Fibroblast of upper back skin (primary cell): ENCODE measurements at places on chromosomes 5 and 9.

DNA sequence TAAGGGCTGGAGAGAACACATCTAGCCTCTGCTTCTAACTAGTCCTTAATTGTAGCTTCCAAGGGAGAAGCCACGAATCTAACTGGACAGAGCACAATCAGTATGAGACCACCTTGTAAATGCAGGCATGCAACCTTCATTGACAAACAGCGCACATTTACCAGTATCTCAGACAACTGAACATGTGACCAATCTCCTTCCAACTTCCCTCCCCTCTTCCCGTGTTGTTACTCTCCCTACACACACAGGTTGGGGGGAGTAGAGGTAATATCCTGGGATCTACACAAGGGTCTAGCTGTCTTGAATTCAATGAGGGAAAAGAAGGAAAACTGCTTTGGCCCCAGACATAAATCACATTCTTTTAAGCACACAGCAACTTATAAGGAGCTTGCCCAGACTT, 77.6 kb downstream of the LIFR start:
- DNase-seq: no peak

GRCh38 chr5:30438785-30439184, 754.7 kb upstream of the CDH6 start:
- DNase-seq: no peak

DNA sequence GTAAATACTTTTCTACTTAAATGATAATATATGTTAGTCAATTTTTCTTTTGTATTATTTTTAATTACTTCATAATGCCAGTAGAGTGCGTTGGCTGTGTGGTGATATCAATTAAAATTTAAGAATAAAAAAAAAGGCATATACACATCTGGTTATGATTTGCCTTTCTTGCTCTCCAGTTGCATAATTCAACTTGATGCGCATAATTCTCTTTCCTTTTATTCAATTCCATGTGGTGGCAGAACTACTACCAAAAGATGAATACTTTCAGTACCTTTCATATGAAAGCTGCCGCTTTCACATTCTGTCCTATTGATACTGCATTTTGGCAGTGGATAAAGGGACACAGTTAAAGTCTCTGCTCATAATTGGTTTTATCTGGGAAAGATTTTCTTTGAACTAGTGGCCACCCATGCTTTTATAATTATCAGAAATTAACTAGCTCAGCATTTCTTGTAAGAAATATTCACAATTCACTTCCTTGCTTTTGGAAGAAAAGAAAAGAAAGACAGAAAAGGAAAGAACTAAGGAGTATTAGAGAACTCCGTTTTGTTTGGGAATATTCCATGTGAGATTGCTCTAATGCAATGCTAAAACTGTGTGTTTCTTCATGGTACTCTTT, 12.3 kb upstream of the ADGRV1 start:
- DNase-seq: peak; percentile 44

- no peak for DNase-seq
Measured at GRCh38 chr5:95803271-95804148, 19.0 kb downstream of the GLRX start.

- no peak for DNase-seq
Measured at GRCh38 chr9:90842996-90843395, 41.4 kb downstream of the SYK start.

DNA sequence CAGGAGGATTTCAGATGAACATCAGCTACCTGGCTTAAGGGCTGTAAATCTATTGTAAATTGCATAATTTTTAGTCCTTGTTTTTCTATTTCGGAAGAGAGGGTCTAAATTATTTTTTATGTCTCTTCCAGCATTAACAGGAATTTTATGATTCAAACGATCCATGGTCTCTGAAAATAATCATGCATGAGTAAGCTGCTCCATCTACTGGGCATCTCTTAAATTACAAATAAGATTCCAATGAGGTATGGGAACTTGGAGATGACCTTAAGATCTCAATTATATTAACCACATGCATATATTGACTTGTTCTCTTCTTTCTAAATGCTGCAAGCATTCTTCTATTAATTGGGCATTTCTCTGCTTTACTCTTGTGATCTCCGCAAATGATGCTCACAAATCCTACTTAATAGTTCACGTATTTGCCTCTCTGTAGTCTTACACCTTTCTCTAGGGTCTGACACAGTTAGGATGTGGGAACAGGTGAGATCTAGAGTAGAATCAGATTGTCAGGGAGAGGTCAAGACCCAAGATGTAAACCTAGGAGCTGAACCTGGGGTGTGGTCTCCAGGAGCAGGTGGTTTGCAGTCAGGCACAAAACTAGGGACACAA, 86.9 kb downstream of the NUDT12 start:
- DNase-seq: peak; percentile 59

DNA sequence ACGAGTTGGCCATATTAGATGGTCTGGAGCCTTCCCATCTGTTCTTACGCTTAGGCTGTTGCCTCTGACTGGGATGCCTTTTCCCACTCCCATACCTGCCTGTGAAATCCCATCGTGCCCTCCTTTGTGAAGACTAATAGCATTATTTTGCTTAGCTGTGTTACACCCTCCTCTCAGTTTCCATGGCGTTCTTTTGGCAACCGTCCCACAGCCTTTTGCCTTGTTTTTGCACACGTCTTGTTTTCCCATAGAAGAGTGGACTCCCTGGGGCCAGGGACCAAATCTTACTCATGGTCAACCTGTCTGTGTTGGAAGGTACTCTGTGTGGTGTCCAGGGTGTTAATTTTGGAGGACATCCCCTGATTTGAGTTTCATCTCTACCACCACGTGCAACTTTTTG, 242.1 kb downstream of the HSPA4 start:
- no peak for DNase-seq

DNA sequence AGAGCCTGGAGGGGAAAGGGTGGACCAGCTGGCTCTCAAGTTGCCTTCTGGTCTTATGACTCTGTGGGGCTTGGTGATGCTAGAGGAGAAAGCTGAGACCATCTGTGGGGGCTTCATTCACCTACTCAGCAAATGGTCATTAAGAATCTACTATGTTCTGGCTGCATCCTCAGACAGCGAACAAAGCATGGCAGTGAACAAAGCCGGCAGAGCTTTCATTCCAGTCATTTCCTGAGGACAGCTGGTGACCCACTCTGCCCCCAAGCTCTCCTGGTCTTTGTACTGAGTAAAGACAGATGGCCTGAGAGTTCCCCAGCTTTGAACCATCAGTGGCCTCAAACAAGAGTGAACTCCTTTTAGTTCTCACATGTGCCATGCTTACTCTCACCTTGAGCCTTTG, 48.0 kb downstream of the FGF1 start:
- no peak for DNase-seq

DNA sequence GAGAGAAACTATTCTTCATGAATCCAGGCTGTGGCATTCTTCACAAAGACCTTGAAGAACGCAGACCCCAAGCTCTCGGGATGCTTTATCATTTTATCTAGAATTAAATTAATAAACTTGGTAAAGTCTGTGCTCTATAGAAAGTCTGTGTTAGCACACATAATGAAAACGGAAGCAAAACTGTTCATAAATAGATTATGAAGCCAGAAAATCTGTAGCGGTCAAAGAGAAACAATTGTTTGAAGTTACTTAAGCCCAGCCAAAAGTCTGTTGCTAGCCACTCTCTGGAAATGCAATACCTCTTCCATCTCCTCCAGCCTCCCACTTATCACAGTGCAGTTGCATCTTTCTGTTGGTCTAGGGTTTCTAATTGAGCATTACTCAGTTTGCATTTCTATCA, 375.9 kb downstream of the KIF4B start:
- no peak for DNase-seq

GRCh38 chr5:151628112-151628823, 37.1 kb upstream of the FAT2 start:
- peak; percentile 25 for DNase-seq

GRCh38 chr9:110049699-110050450, 158.1 kb downstream of the C9orf152 start:
- DNase-seq: no peak

DNA sequence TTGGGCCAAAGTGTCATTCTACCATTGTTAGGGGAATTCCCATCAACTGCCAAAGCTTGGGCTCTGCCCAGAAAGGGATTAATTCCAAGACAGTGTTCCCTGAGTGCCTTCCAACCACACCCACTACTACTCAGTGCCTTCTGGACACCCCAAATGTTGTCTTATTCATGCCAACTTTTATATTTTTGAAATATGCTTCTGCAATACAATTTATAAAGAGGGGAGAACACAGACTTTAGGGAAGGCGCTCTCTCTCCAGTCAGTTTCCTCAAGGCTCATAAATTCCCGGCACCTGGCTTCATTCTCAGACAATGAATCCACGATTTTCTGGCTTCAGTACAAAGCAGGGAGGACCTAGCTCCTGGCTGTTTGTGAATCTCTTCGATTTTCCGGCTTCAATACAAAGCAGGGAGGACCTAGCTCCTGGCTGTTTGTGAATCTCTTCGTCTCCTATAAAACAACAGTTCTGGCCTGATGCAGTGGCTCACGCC, 120.1 kb upstream of the MYO10 start:
- DNase-seq: peak; percentile 27

GRCh38 chr5:132388244-132389050, 18.9 kb downstream of the SLC22A5 start:
- DNase-seq: peak; percentile 72

DNA sequence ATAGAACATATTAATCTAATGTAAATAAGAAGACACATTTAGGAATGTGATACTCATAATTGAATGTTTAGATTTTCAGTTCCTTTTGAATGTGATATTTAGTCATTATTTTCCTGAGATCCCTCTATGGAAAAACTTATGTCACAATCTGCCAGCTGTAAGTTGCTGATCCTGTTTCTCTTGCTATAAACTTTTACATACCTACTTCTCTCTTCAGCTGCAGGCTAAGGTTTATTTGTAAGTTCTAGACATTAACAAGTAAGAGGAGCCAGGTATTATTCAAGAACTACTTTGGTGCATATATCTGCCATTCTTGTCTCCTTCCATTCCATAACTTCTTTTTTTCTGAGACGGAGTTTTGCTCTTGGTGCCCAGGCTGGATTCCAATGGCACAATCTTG, 462.4 kb downstream of the PRR16 start:
- DNase-seq: no peak

DNA sequence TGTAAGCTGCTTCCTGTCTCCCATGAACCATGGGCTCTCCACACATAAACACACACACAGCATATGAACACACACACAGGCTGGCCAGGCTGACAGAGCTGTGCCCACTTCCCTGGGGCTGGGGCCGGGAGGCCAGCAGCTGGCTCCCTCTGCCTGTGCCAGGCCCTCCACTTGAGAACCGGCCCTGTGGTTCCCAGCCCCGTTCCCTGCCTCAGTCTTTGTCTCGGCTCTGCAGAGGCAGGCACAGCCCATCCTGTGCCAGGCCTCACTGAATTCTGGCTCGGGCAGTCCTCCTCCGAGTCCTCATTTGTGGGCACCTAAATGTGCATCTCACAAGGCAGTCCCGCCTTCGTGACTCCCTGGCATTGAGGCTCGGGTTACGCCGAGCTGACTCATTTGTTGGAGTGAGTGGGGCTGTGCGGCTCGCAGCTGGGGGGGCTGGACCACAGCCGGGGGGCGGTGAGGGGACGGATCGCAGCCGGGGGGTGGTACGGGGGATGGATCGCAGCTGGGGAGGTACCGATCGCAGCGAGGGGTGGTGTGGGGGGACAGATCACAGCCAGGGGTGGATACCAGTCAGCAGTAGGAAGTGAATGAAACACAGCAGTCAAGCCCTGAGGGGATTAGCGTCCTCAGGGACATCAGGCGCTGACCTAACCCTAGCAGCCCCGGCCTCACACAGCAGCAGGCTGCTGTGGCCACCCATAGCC, 72.3 kb downstream of the PSMB7 start:
- peak; percentile 93 for DNase-seq

GRCh38 chr5:80372780-80373179, 35.1 kb upstream of the ZFYVE16 start:
- no peak for DNase-seq

DNA sequence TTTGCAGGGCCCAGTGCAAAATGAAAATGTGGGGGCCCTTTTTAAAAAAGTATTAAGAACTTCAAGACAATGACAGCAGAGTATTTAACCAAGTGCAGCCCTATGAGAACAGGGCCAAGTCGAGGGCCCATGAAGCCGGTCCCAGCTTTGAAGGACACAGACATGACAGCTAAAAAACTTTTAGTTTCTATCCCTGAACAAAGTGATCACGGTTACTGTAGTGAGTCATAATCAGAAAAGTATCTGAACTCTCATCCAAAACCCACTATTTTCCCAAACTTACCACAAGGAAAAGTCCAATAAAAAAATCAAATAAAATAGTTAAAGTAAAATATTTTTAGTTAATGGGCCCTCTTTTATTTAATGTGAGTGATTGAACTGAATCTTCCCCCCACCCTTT, 126.0 kb downstream of the MEF2C start:
- no peak for DNase-seq

DNA sequence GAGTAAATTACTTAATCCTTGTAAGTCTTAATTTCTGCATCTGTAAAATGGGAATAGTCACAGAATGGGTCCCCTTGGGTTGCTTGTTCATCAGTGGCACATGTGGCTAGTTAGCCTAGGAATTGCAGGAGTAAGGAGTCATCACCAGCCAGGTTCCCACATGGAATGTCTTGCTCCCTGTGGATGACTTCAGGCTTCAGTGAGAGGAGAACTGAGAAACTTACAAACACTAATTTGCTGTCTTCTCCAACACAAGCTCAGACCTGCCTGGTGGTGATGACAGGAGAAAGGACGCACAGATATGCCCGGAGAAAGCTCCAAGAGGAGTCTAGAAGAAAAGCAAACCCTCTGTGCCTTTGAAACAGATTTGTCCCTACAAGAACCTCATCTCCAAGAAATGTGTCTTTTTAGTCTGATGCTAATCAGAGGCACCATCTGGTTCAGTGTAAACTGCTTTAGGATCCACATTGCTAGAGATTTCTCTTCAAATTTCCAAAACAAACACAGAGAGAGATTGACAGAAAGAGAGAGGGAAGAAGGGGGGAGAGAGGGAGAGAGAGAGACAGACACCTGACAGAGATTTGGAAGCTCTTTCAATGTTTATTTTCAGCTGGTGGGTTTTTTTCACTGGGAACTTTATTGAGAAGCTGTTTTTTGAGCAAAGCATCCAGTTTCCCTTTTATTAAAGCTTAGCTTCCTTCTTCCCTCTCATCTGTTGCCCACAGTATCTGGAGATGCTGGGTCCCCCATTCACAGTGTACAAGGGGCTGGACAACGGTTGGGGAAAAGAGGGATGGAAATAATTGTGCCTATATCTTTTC, 128.3 kb downstream of the DOCK2 start:
- DNase-seq: peak; percentile 76
